ENCODE measurements at places on chromosomes 2 and 18. TPM values are rescaled to one million over a fixed set of nuclear protein-coding genes. Genes with fewer than 3 reads are reported as not detected.

FOSL2 gene
- total RNA-seq = 1.6 TPM

MAPRE3 gene
- 3.8 TPM for total RNA-seq

GRCh38 chr2:96549466-96549785 is 12.9 kb downstream of the ARID5A start:
- H3K4me3 ChIP-seq = no peak overlapping the region
- H3K36me3 ChIP-seq = peaks cover 6% of the 10 kb centered on the region
- H3K27ac ChIP-seq = no peak overlapping the region
- no peak for DNase-seq
- H3K4me1 ChIP-seq = peaks cover 35% of the 10 kb centered on the region

GRCh38 chr18:10170375-10170774 is 256.6 kb downstream of the VAPA start:
- H3K27ac ChIP-seq = no peak overlapping the region
- no peak overlapping the region for H3K4me3 ChIP-seq
- no peak for DNase-seq
- no peaks in the 10 kb centered on the region for H3K36me3 ChIP-seq

GRCh38 chr2:241295326-241296095 is 20.0 kb downstream of the HDLBP start:
- H3K27me3 ChIP-seq = no peaks in the 10 kb centered on the region
- no peak overlapping the region for H3K4me3 ChIP-seq
- no peak overlapping the region for H3K27ac ChIP-seq
- H3K36me3 ChIP-seq = no peaks in the 10 kb centered on the region

GRCh38 chr2:67400560-67401485 is 3.7 kb downstream of the ETAA1 start:
- no peak for DNase-seq
- no peak overlapping the region for H3K27ac ChIP-seq
- H3K4me1 ChIP-seq = peaks cover 24% of the 10 kb centered on the region
- no peak overlapping the region for H3K4me3 ChIP-seq
- no peaks in the 10 kb centered on the region for H3K27me3 ChIP-seq
- H3K36me3 ChIP-seq = peaks cover 45% of the 10 kb centered on the region

GRCh38 chr2:116696223-116696622 is 1118.3 kb upstream of the DDX18 start:
- no peaks in the 10 kb centered on the region for H3K27me3 ChIP-seq
- H3K27ac ChIP-seq = no peak overlapping the region
- no peaks in the 10 kb centered on the region for H3K4me1 ChIP-seq
- no peak for DNase-seq
- H3K36me3 ChIP-seq = no peaks in the 10 kb centered on the region

DNA sequence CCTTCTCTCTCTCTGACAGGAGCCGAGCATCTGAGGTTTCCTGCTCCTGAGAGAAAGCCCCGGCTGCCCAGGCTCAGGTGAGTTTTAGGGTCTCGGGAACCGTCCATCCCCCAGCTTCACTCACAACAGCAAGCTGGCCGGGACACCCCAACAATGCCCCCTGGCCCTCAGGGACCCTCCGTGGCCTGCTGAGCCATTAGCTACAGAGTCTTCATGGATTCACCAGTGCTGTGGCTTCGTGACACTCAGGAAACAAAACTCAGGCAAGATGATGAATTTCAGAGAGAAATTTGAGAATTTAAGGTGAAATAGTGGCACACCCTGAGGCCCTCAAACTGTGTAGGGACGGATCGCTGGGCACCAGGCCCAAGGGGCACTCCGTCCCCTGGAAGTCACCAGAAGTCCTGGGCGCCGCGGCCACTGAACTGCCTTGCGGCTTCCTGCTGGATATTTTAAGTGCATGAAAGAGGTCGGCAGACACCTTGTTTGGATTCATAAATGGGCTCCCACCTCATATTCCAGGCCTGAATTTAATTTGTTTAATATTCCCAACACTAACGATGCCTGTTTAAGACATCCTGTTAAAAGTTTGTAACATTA is 368.3 kb upstream of the SALL3 start:
- H3K4me1 ChIP-seq = no peaks in the 10 kb centered on the region
- no peak overlapping the region for H3K4me3 ChIP-seq
- H3K27ac ChIP-seq = no peak overlapping the region
- H3K27me3 ChIP-seq = peaks cover 3% of the 10 kb centered on the region
- H3K36me3 ChIP-seq = peaks cover 3% of the 10 kb centered on the region

- no peaks in the 10 kb centered on the region for H3K36me3 ChIP-seq
- H3K4me1 ChIP-seq = peaks cover 9% of the 10 kb centered on the region
- no peak overlapping the region for H3K27ac ChIP-seq
- no peak for DNase-seq
Measured at GRCh38 chr2:61962095-61962984, 56.9 kb downstream of the COMMD1 start.

ATP6V1B1 gene
- total RNA-seq = not detected

GRCh38 chr2:160494201-160494644 is 616 bp upstream of the RBMS1 start:
- H3K27ac ChIP-seq = peak overlapping the region; percentile 80
- H3K4me3 ChIP-seq = peak overlapping the region; percentile 83
- peaks cover 8% of the 10 kb centered on the region for H3K27me3 ChIP-seq
- peaks cover 31% of the 10 kb centered on the region for H3K4me1 ChIP-seq
- no peak for DNase-seq

EMILIN1 gene
- total RNA-seq = 0.41 TPM

GRCh38 chr18:70321616-70322015 is 32.8 kb downstream of the SOCS6 start:
- H3K4me3 ChIP-seq = no peak overlapping the region
- H3K4me1 ChIP-seq = no peaks in the 10 kb centered on the region
- H3K36me3 ChIP-seq = no peaks in the 10 kb centered on the region
- no peaks in the 10 kb centered on the region for H3K27me3 ChIP-seq
- DNase-seq = no peak

ATOH8 gene
- not detected for total RNA-seq

DNA sequence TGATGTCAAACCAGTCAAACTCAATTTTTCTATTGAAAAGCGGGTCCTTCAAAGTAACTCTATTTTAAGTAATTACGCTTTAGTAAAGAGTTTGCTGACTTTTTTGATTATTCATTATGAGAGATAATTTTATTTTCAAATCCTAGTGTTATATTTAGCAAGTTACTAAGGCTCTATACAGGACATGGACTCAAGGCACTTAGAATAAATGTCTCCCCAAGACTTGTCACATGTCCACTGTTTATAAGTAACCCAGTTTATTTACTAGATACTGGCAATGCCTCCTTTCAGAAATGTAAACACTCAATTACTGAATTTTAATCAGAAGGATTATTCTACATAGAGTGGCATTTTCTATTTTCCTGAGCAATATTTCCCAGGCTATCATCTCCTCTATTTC is 638.1 kb downstream of the ERBB4 start:
- H3K4me3 ChIP-seq = no peak overlapping the region
- H3K27ac ChIP-seq = no peak overlapping the region
- DNase-seq = no peak
- no peaks in the 10 kb centered on the region for H3K4me1 ChIP-seq
- H3K27me3 ChIP-seq = no peaks in the 10 kb centered on the region
- H3K36me3 ChIP-seq = no peaks in the 10 kb centered on the region

DNA sequence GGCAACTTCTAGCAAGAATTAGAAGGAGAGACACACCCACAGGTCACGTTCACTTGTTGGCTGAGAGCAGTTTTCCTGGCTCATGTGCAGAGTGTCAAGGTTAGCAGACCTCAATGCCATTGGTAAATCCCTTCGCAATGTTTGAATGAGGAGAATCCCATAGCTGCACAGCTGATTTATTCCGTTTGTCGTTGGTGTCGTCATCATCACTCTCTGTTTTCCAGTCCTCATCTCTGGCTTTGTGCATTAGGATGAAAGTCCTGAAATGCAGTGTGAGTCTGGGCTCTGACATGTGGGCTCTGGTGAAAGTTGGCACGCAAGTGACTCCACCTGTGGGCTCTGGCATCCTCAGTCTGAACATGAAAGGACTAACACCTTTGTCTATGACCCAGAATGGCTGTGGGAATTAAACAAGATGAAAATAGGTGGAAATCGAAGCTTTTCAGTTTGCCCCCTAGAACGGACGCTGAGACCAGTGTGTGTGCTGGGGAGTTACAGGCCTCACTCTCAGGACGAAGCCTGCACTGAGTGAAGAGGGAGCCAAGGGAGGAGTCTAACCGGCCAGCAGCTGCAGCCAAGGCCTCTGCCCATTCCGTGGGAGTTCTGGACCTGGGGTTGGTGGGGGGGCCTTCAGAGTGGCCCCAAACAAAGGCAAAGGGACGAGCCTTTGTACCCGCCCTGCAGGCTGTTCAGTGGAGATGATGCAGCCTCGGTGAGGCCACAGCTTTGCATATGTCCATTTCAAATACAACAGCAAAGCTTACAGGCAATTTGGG is 74.8 kb upstream of the ZNF516 start:
- H3K27me3 ChIP-seq = peaks cover 41% of the 10 kb centered on the region
- H3K27ac ChIP-seq = no peak overlapping the region
- no peak overlapping the region for H3K4me3 ChIP-seq
- no peak for DNase-seq
- H3K4me1 ChIP-seq = peaks cover 10% of the 10 kb centered on the region

CMPK2 gene
- 3.0 TPM for total RNA-seq

GRCh38 chr2:235399895-235400294 is 93.9 kb upstream of the AGAP1 start:
- no peaks in the 10 kb centered on the region for H3K4me1 ChIP-seq
- peaks cover 13% of the 10 kb centered on the region for H3K27me3 ChIP-seq
- no peak for DNase-seq
- H3K4me3 ChIP-seq = no peak overlapping the region
- no peak overlapping the region for H3K27ac ChIP-seq

DNA sequence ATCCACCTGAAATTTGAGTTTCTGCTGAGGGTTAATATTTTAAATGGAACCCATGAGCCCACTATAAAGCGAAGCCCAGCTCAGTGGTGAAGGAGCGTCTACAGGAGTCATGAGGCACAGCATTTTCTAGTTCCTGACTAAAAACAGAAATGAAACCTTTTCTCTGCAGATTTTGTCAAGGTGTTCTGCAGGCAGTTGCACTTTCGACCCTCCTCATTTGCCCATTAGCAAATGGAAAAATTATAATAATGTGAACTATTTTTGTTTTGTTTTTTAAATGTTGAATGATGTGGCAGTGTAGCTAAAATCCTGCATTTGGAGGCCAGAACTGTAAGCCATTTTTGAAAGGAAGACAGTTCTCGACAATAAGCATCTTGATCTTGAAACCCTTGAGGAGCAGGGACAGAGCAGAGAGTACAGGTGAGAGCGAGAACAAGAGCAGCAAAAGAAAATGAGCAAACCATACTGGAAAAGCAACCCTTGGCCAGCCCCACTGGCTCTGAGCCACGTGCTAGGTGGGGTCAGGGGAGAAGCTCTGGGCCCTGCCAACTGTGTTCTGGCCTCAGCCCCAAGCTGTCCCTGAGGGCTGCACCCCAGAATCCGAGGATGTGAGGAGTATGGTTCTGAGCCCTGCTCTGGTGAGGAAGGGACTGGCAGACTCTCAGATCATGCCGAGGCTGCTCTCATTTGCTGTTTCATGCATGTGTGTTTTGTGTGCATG is 26.4 kb upstream of the COPS8 start:
- H3K27me3 ChIP-seq = no peaks in the 10 kb centered on the region
- no peaks in the 10 kb centered on the region for H3K36me3 ChIP-seq
- H3K4me1 ChIP-seq = peaks cover 2% of the 10 kb centered on the region
- DNase-seq = no peak
- H3K4me3 ChIP-seq = no peak overlapping the region

- no peak overlapping the region for H3K27ac ChIP-seq
- H3K27me3 ChIP-seq = no peaks in the 10 kb centered on the region
- no peaks in the 10 kb centered on the region for H3K4me1 ChIP-seq
- DNase-seq = no peak
- H3K36me3 ChIP-seq = no peaks in the 10 kb centered on the region
- H3K4me3 ChIP-seq = no peak overlapping the region
Measured at GRCh38 chr18:25136416-25137196, 215.4 kb downstream of the ZNF521 start.

CNTNAP5 gene
- not detected for total RNA-seq

GRCh38 chr2:224310943-224311625 is 90.8 kb downstream of the FAM124B start:
- no peaks in the 10 kb centered on the region for H3K4me1 ChIP-seq
- H3K27ac ChIP-seq = no peak overlapping the region

DNA sequence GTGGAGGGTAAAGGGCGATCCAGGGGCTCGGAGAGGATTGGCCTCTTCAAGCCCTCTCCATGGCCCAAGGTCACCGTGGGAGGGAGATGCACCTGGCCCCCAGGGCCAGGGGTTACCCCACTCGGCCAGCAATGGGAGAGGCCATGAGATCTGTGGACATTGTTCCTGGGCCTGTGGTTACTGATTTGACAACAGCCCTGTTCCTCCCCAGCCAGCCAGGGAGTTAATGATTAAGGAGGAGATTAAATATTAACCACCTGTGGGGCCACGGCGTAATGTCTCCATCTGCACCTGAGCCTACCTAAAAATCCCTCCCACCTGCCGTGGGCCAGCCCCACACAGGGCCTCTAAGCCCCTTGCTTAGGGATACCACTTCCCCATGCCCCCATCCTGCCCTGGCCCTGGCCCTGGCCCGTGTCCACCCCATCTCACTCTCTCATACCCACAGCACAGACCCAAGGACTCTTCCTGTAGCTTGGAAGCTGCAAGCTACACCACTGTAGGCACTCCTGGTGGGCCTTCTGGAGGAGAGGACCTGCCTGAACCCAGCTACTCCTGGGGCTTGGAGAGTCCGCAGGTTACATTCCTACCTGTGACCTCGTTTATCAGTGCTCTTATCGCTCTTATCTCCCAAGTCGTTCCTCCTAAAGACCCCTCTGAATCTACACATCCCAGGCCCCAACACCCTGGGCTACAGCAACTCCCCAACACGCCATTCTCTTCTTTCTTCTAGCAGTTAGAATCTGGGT is 32.1 kb downstream of the ZFP36L2 start:
- peak overlapping the region; percentile 99 for H3K27ac ChIP-seq
- peaks cover 76% of the 10 kb centered on the region for H3K4me1 ChIP-seq
- no peaks in the 10 kb centered on the region for H3K27me3 ChIP-seq
- no peak for DNase-seq

- H3K4me1 ChIP-seq = no peaks in the 10 kb centered on the region
- DNase-seq = no peak
- H3K27me3 ChIP-seq = peaks cover 46% of the 10 kb centered on the region
Measured at GRCh38 chr2:233768076-233768475, 8.0 kb downstream of the UGT1A1 start.

GRCh38 chr2:191170301-191170636 is 19.5 kb upstream of the STAT4 start:
- H3K27me3 ChIP-seq = no peaks in the 10 kb centered on the region
- DNase-seq = no peak
- no peak overlapping the region for H3K4me3 ChIP-seq
- no peaks in the 10 kb centered on the region for H3K36me3 ChIP-seq
- peaks cover 12% of the 10 kb centered on the region for H3K4me1 ChIP-seq

- no peaks in the 10 kb centered on the region for H3K4me1 ChIP-seq
- H3K4me3 ChIP-seq = no peak overlapping the region
- no peaks in the 10 kb centered on the region for H3K27me3 ChIP-seq
- H3K27ac ChIP-seq = no peak overlapping the region
- no peaks in the 10 kb centered on the region for H3K36me3 ChIP-seq
- no peak for DNase-seq
Measured at GRCh38 chr2:216283038-216283900, 89.0 kb downstream of the MARCHF4 start.

All from naive thymus-derived CD8-positive, alpha-beta T cell (primary cell).